Astrocyte of the spinal cord (primary cell): ENCODE measurements at places on chromosomes 12 and 14.

DNA sequence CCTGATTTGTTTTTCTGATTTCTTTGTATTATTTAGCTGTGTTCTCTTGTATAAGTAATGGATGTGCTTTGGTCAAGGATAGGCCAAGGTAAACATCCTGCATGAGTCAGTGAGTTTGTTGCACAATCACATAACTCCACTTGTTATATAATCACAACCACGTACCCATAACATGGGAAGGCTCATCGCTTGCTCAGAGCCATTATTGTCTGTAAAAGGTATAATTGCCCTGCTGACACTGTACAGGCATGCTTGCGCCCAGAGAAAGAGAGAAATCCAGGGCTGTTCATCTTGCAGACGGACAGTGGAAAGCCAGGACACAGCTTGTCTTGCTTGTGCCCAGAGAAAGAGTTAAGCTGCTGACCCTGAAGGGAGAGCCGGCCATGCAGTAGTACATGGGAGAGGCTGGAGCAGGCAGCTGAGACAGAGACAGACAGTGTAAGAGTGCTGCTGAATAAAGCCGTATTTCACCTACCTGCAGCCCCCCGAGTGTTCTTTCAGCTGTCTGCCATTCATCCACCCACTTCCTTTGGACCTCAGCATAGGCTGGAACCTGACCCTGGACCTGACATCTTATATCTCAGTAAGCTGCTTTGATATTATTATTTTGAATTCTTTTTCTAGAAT lies 174.7 kb upstream of the DAAM1 start:
- DNase-seq, result peak; percentile 51

DNA sequence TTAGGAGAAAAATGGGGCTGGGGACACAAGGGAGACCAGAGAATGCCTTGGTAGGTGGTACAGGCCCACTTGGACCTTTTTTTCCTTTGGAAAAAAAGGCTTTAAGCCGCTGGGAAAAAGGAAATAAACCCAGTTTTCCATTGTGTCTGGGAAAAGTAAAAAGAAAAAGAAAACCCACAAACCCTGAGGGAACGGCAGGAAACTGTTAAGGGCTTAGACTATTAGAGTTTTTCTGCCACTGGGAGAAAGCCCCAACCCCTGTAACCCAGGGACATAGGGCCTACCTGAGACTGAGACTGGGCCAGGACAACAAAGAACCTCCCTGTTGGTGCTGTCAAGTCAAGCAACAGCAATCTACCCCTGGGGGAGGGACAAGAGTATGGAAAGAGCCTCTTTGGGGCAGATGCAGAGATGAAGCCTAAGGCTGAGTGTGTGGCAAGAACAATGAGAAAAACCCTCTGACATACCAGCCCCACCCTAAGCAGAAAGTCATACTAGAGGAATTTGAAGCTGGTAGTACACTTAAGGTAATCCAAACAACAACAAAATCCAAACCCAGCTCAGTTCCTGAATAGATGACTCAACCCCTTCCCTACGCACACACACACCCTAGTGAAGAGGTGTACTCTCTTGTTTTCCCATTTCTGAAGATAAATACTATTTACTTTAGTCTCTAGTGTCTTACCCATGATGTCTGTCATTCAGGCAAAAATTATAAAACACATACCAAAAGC lies 22.8 kb downstream of the ATF1 start:
- peak; percentile 91 for DNase-seq

DNA sequence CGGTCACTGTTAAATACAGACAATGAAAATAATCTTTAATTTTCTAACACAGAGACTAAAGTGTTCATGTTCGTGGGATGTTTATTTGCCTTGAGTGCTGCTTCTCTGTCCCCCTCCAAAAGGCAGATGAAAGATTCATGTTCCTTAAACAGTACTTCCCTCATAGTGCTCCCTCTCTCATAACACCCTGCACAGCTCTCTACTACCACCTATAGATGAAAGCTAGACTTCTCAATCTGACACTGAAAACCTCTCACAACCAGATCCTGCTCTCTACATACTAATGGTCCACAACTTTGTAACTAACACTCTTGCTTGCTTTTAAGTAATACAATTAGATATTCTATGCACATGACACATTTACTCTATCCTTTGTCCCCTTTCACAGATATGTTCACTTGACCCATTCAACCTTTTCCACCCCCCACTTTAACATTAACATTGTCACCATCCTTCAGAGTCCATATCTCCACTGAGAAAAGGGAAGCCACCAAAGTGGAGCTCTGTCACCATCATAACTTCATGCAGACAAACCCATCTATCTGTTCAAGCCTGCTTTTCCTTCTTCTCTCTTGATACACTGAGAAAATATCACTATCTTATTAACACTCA lies 266.4 kb upstream of the USP15 start:
- DNase-seq, result peak; percentile 13

GRCh38 chr14:73909681-73910080 lies 23.0 kb downstream of the ZNF410 start:
- DNase-seq, result no peak

GRCh38 chr12:54363618-54364017 lies 668 bp downstream of the GPR84 start:
- no peak for DNase-seq

- no peak for DNase-seq
These were observed 30.4 kb downstream of the PPP1R13B start for GRCh38 chr14:103816991-103817390.

DNA sequence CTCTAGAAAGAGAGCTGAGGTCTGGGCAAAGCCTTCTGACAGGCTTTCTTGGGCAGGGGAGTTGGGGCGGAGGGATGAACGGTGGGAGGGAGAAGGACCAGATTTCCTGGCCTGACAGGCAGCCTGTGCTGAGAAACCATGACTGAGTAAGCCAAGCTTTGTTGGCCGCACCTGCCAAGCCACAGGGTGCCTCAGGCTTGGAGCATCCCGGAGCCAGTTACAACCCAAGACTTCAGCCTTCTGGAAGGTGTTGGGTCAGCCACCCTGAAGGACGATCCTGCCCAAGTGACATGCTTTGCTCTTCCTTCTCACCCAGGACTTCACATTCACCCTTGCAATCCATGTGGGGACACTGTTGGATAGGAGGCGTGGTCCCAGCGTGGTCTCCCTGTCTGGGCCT lies 21.0 kb upstream of the AQP2 start:
- no peak for DNase-seq

GRCh38 chr14:67764496-67764895 lies 51.9 kb downstream of the ZFYVE26 start:
- no peak for DNase-seq

GRCh38 chr12:31726575-31726974 lies 2.2 kb downstream of the AMN1 start:
- no peak for DNase-seq
